ENCODE measurements at places on chromosomes 4 and X.
A peak's percentile ranks its signal among the peaks of the same experiment; 100 is the strongest.

DNA sequence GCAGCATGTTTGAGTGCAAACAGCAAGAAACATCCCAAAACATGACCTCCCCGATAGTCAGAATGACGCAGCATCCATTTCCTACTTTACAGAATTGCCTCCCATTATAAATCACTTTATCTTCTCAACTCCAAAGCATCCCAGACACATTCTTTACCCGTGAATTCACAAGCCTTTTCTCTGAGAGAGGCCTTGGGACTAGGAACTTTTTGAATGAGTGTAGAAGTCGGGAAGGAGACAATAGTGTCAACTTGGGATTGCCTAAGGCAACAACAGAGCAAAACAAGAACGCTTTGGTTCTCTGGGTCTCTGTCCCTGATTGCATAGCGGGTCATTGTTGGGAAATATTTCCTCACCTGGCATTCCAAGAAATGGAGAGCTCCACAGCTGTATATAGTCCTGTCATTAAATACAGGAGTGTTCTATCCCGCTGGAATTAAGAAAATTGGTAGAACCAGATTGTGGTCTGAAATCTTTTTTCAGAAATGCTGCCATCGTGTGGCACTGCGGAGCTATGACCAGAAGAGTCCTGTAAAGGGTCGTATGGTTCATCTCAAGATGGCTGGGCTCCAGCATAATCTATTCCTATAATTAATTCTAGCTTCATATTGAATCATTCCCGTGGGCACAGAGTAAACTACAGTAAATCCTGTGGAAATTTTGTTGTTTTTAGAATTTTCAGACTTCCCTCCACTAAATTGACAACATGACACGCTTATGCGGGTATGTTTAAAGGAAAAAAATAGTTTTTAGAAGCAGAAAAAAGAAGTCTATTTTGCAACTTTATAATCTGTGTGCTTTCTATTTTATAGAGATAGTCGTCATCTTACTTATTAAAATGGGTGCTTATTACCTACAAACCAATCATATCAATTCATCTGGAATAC is 2.0 kb upstream of the SPP1 start:
- no peak for DNase-seq

DNA sequence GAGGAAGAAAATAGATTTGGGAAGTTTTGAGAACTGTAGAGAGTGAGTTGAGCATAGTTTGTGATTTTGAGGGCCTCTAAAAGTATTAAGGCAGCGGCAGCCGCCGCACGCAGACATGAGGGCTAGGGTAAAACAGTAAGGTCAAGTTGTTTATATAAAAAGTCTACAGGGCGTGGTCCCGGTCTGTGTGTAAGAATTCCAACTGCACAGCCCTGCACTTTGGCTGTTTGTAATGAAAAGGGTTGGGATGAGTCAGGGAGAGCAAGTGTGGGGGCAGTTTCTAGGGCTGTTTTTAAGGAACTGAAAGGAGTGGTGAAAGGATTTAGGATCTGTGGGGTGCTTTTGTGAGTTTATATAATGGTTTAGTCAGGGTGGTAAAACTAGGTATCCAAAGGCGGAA is 55.0 kb downstream of the BEX3 start:
- no peak for DNase-seq

- no peak for DNase-seq
Measured at GRCh38 chr4:139212900-139213299, 35.9 kb upstream of the ELF2 start.

GRCh38 chr4:36990128-36990872 is 254.2 kb upstream of the NWD2 start:
- DNase-seq, result no peak

GRCh38 chrX:41066391-41066790 is 18.9 kb upstream of the USP9X start:
- DNase-seq, result no peak

DNA sequence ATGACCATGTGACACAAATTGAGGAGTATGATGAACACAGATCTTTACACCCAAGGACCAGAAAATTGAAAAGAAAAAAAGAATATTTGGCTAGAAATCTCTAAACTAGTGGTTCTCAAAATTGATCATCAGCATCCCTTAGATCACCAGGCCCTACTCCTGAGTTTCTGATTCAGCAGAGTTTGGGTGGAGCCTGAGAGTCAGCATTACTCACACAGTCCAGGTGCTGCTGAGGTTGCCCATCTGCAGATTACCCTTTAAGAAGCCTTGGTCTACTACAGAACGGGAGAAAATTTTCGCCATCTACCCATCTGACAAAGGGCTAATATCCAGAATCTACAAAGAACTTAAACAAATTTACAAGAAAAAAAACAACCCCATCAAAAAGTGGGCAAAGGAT is 182.8 kb downstream of the MOSPD2 start:
- no peak for DNase-seq

GRCh38 chr4:73674451-73674919 is 54.2 kb upstream of the RASSF6 start:
- no peak for DNase-seq

GRCh38 chrX:98379134-98379533 is 1495.4 kb downstream of the RPA4 start:
- no peak for DNase-seq

DNA sequence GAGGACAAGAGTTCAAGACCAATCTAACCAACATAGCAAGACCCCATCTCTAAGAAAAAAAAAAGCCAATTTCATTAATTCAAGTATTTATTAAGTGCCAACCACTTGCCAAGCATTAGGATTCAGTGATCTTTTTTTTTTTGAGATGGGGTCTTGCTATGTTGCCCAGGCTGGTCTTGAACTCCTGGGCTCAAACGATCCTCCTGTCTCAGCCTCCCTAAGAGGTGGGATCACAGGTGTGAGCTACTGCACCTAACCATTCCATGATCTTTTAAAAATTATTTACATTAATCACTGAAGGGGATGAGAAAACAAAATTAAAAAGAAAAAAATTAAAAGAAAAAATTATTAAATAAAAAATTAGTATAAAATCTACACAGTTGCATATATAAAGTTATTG is 24.4 kb downstream of the HELQ start:
- no peak for DNase-seq

DNA sequence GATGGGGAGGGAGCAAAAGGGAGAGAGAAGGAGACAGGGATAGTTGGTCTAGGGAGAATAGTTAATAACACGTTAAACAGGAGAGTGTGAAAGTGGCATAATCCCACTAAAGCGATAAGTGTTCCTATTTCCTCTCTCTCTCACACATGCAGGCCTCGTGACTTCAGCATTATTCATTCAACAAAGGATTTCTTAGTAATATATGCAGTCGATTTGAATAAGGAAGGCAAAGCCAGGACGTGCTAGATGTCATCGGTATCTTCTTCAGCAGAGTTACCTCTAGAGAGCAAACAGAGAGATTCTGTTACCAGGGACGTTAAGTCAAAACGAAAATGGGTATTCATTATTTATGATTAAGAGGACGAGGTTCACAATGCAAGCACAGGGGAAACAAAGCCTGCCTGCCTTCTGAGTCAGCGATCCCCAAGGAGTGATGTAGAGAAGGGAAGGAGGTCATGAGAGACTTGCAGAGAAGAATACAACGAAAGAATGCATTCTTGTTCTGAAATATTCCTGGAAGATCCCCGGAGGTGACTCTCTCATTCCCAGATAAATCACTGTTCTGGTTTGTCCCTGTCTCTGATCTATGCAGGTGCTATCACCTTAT is 1048.4 kb downstream of the NLGN4X start:
- no peak for DNase-seq

GRCh38 chrX:97587171-97587570 is 703.5 kb downstream of the RPA4 start:
- DNase-seq, result no peak

- DNase-seq, result no peak
Measured at GRCh38 chrX:148620023-148620422, 119.6 kb downstream of the AFF2 start.

DNA sequence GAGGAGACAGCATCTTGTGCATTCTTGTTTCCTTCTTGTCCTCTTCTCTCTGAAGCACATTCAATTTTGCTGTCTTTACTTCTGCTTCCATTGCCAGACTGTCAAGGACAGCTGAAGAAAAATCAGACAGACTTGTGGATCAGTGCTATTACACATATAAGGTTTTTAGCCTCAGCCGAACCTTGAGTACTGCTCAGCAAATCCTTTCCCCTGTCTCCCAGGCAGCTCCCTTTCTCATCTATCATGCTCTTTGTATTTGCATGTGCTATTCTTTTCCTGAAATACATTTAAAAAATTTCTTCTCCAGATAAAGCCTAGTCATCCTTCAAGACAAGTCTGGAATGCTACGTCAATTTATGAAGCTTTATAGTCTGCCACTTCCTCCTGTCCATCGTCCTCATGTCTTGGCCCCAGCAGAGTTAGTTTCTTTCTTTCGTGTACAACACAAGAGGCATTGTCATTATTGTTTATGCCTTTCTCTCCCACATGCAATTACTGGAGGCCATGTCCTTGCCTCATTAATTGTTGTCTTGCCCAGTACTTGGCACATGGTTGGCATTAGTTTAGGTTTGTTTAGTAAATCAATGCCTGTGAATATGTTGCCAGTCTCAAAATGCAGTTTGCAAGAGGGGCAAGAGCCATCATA is 45.1 kb downstream of the ADGRL3 start:
- no peak for DNase-seq

- DNase-seq, result peak; percentile 10
Measured at GRCh38 chr4:15149839-15150592, 147.7 kb downstream of the CPEB2 start.

GRCh38 chr4:145003675-145004074 is 94.3 kb downstream of the ANAPC10 start:
- no peak for DNase-seq

DNA sequence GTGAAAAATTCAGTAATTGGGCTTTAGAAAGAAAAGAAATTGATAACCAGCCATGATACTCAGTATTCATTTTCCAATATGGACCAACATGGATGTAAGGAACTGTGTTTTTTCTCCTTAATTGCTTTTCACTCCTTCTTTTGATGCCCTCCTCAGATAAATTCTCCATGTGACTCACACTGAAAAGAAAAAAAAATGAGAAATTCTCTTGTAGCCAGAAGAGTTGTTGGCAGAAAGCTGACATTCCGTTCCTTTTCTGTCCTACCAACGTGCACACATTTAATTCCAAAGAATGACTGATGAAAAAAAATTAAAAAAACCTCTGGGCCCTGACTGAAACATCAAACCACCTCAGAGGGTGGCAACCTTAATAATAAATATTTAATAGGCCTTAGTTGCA is 153.1 kb downstream of the AMELX start:
- no peak for DNase-seq

GRCh38 chrX:134760650-134761049 is 102.4 kb upstream of the PLAC1 start:
- no peak for DNase-seq

DNA sequence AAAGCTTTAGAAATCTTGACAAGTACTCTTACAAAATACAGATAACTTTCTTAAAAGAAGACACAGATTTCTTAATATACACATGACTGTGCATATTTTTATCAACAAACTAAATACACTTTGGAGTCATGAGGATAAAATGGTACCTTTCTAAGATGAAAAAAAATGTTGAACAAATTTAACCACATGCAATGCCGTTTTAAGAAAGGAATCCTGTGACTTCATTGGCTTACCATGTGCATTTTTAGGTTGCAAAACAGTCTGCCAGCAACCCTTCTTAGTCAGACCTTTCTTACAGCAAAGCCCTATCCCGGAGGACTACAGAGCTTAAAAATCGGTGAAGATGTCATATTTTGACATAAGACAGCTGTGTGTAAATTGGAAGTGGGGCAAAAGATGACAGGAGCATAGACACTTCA is 51.7 kb downstream of the GASK1B start:
- DNase-seq, result no peak

GRCh38 chr4:153148791-153149190 is 55.5 kb upstream of the TRIM2 start:
- no peak for DNase-seq

DNA sequence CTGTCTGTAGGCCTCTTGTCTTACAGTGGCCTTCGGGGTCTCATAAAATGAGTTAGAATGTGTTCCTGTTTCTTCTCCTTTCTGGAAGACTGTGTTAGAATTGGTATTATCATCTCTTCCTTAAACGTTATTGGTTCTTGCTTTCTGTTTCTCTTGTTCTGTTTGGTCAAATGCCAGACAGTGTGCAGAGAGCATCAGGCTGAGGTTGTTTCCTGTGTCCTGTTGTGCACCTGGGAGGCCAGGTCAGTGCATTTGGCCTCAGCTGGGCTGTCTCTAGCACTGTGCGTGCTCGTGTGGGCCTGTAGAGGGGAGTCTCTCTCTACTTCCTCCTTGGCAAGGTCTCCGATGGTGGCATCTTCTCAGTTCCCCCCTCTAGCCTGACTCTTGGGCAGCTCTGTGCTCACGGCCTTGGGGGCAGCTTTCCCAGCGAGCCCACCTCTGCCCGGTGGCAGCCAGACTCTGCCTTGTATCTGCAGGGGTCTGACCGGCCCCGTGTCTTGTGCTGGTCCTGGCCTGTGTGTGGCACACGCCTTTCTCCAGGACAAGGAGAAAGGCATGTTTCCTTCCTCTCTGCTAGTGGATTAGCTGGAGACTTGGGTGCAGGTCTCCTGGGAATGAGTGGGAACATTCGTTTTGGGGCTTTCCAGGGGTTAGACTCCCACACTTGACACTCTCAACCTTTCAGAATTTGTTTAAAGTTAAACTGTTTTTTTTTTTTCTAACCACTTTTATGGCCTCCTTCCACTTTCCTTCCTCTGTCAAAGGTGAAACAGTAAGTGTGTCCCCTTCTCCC is 62.3 kb downstream of the FAM193A start:
- DNase-seq, result peak; percentile 46

GRCh38 chr4:2421928-2422327 is 3.2 kb downstream of the CFAP99 start:
- no peak for DNase-seq

DNA sequence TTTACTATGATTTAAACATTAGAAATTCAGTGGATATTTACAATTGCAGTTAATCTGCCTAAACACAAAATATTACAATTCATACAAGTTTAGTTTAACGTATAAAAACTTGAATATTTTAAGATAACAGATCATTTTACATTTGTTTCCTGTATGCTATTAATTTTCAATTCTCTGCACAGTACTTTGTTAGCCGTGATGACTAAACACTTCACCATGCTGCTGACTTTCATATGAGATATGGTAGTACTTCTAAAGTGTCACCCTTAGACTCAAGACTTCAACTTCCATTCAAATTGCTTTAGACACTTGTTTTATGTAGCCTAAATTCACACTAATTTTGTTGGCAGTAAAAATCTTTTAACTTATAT is 1646.4 kb upstream of the ADGRL3 start:
- no peak for DNase-seq

DNA sequence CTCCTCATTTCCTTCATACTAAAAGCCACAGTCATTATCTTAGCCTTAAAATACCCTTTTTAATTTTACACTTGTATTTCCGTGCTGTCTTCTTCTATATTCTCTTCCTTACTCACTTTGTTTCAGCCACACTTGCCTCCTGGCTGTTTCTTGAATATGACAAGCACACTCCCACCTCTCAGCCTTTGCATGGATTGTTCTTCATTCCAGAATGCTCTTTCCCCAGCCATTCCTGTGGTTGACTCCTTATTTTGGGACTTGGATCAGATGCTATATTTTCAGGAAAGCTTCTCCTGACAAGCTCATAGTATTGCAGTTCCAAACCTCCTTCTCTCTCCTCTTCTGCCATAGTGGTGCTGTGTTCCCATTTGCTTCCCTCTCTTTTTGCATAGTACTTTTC is 291.3 kb downstream of the PDHA2 start:
- DNase-seq, result no peak

- no peak for DNase-seq
Measured at GRCh38 chr4:139243448-139244365, 36.3 kb downstream of the MGARP start.

Data from GM12864 (cell line).